ENCODE measurements at places on chromosomes 11 and 22.

GRCh38 chr22:16776080-16776479 is 49.1 kb downstream of the XKR3 start:
- no peak for DNase-seq

GRCh38 chr11:112304914-112305313 is 44.3 kb upstream of the PLET1 start:
- DNase-seq: no peak

DNA sequence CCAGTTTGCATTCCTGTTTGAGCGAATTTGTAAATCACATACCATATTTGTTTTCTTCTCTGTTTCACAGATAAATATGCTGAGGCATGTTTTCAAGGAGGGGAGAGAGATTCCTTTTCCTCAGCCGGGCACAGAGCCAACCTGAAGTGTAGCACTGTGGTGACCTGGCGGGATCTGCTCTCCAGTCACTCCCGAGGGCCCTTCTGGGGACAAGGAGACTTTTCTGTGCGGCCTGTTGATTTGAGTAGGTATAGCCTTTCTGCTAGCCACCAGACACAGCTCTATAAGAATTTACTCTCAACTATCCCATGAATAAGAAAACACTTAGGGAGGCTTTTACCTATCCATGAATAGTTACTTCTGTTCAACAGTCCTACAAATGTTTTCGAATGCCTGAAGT is 63.5 kb upstream of the FDX1 start:
- no peak for DNase-seq

DNA sequence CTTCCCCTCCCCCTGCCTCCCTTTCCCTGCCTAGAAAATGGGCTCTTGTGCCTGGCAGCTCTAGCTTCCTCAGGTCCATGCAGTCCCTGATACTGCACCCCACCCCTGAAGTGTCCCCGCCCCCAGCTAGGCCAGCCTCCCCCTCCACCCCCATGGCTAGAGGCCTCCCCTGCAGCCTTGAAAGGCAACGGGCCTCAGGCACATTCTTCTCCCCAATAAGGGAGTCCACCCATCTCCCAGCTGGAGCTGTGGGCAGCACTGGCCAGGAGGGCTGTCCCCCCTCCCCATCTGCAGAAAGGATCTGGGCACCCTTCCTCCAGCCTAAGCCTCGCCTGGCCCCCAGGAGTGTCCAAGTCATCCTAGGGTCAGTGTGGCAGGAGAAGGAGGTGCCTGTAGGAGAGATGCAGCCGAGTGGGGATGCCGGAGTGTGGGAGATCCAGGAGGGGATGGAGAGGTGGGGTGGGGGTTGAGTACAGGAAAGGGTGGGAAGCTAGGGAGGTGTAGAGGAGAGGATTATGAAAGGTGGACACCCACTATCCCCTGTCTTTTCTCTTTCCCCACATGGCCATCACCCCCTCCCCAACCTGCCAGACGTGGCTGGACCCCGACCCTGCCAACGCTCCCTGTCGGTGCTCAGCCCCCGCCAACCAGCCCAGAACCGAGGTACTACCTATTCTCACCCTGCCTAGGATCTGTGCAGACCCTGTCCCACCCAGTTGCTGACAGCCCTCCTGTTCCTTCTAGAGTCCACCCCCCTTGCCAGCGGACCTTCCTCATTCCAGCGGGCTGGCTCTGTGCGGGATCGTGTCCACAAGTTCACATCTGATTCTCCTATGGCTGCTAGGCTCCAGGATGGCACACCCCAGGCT is 9.3 kb downstream of the SMTN start:
- DNase-seq: no peak

DNA sequence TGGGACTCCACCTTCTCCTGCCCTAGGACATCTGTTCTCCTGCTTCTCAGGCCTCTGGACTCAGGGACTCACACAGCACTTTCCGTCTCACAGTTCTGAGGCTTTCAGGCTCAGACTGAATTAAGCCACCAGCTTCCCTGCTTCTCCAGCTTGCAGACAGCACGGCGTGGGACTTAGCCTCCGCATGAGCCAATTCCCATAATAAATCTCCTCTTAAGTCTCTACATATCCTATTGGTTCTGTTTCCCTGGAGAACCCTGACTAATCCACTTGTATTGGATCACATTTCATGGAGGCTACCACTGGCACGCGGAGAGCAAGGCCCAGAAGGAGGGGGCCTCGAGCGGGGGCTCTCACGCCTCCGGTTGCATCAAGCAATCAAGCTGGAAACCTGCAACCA is 1313.6 kb downstream of the TBC1D22A start:
- no peak for DNase-seq

- no peak for DNase-seq
Observed at GRCh38 chr11:95175818-95176380, 55.1 kb downstream of the SESN3 start.

DNA sequence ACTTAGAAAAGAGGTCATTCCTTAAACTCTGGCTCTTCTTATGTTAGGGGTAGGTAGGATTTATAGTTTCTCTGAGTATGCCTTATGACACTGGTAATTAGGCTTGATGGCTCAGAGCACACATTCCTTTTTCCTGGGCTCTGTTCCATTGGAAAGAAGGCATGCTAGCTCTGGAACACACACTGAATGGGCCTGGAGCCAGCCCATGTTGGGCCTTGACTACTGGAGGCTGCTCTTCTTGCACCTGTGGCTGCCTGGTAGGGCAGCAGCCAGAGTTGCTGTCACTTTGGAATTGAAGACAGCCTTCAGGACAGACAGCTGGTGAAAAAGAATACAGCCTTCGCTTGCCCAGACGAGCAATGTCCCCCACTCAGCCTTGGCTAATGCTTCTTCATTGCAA is 18.2 kb downstream of the MCAM start:
- no peak for DNase-seq

DNA sequence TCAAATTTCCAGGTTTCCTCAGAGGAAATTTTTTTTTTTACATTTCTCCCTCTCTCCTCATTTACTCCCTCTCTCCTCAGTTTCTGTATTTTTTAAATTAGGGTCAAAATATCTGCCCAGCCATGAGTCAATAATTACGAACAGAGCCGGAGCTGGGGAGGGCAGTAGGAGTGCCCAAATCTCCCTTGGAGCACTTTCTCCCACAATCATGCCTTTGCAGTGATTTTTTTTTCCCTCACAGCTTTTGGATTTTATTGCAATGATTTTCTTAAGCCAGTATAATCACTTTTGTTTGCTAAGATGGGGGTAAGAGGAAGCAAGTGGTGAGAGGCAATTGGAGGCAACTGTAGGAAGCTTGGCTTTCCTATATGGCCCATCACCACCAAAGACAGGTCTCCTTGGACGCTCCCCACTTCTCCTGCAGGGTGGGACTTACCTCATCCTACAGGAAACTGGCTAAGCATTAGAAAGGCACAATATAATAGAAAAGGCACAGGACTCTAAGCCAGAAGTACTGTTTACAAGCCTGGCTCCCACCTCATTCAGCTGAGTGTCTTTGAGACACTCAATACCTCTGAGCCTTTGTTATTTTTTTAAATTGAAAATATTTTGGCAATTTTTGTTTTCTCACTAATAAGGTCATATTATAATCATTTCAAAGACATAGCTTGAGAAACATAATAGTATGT is 192.6 kb upstream of the PITPNB start:
- DNase-seq: no peak

- no peak for DNase-seq
Observed at GRCh38 chr11:6755303-6755952, 16.3 kb downstream of the OR2AG2 start.

GRCh38 chr11:65900899-65901180 is 652 bp upstream of the FOSL1 start:
- no peak for DNase-seq

GRCh38 chr11:84866922-84867321 is 760.2 kb downstream of the DLG2 start:
- DNase-seq: no peak

DNA sequence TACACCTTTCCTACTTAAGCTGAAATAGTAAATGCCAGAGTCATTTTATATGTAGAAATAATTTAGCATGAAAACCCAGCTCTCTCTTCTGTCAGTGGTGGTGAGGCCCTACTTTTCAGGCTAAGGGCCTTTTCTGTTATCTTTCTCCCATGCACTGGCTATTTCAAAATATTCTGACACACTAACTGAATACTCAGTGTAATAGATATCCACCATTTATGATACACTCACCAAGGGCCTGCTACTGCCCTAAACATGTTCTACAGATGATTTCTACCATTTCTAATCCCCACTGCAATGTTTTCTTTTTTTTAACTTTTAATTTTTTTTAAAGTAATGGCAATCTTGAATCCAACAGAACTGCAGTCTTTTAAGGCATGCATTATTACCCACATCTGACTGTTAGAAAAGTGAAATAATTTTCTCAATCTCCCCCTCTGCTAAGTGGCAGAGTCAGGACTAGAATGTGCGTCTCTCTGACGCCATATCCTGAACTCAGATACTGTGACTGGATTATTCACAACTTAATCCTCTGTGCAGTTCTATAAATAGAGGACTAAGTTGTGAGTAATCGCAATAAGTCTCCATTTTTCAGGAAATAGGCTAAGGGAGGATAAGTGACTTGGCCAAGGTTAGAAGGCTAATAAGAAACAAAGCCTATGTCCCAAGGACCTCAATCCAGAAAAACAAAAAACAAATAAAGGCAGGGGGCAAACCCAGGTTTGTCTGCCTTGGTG is 44.0 kb downstream of the GRAMD1B start:
- no peak for DNase-seq

- peak; percentile 5 for DNase-seq
Observed at GRCh38 chr22:39135092-39135896, 17.2 kb downstream of the CBX7 start.

- DNase-seq: no peak
Observed at GRCh38 chr22:37100589-37101127, 8.9 kb downstream of the TMPRSS6 start.

DNA sequence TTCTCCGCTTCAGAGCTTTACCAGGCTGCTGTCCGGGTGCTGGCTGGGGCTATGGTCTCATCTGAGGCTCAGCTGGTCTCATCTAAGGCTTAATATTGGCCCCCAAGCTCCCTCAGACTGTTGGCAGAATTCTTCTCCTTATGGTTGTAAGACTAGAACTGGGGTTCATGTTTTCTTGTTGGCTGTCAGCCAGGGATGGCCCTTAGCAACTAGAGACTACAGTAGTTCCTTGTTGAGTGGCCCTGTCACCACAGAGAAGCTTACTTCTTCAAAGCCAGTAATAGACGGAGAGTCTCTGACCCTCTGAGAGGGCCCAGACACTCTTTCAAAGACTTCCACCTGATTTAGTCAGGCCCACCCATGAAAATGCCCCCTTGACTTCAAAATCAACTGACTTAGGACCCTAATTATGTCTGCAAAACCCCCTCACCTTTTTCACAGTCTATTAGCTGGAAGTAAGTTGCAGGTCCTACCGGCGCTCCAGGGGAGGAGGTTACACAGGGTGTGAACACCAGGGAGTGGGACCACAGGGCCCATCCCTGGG is 24.2 kb upstream of the TREH start:
- no peak for DNase-seq

DNA sequence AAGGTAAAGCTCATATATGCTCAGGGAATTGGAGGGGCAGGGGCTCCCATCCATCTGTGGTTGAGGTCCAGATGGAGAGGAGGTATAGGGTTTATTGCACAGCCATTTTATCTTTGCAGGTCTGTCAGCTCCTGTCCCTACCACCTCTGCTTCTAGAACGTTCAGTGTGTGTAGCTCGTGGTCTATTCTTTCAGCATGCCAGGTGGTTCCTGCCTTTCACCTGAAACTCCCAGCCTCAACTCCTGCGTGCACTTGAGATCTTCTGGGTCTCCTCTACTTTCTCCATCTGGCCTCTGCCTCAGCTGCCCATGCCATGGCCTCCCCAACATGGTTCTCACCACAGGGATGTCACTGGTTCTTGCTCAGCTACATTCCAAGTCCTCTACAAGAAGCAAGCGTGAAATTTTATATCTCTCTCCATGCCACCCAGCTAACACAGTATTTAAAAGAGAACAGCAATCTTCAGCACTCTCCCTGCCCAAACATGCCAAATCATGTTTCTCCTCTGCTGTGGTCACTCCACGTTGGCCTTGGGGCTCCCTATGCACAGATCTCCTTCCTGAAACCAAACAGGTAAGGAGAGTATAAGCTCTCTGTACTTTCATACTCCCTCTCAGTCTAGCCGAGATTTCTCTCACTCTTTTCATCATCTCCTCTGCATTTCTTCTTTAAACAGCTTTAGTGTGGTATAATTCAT is 157.8 kb upstream of the TRPC6 start:
- DNase-seq: no peak

DNA sequence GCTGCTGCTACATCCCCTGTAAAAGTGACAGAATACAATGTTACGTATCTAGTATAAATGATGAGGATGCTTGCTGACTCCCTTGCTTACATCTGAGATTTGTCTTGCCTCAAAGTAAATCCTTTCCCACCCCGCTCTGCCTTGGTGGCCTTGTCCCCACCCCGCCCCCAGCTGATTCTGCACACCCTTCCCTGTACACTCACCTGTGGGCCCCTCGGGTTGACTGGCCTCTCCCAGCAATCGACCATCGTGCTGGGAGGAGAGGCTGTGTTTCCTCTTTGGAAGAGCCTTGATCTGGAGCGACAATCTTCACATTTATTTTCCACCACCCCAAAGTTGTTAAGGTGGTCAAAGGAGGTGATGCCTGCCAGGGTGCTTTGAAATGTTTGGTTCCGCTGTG is 249.4 kb downstream of the TBC1D22A start:
- DNase-seq: no peak

DNA sequence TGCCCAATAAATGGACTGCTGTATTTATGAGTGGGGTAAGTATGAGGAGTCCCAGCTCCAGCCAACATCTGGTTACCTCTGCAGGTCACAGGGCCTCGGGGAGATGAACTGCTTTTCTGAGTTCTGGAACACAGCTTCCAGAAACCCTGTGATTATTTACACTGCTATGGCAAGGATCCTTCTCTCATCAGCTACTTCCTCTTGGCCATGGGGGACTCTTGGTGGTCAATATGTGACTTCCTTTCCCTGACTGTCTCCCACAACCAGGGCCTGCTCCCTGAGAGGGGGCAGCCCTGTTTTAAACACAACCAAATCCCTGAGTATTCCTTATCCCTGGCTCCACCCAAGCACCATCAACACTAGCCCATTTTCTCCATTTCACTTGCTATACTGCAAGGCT is 10.0 kb downstream of the RHOG start:
- no peak for DNase-seq

DNA sequence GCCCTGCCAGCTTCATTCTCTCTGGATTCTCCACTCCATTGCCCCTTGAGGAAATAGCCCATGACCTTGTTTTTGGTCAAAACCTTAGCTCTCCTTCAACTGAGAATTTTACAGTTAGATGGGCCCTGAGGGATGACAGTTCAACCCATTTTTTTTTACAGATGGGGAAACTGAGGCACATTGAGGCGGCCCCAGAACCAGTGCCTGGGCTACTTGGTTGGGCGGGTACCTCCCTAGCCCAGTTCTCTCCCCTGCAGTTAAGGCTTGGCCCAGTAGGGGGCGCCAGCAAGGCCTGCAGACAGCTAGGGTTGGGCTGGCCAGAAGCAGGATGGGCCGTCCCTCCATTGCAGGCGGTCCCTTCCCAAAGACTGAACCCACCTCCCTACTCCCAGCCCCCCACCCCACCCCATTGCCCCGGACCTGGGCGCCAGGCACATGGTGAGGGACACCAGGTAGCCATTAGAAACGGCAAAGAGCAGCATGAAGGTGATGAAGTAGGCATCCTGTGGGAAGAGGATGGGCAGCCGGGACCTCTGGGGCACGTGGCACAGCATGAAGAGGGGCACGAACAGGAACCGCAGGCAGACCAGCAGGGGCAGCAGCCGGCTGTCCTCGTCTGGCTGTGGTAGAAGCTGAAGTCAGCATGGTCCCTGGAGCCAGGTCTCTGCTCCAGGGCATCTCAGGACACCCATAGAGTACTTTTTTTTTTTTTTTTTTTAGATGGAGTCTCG is 7.6 kb downstream of the SLC29A2 start:
- peak; percentile 18 for DNase-seq

All from NCI-H1092 (cell line).